Neural crest cell (in vitro differentiated cells): ENCODE measurements at places on chromosomes 4 and X. TPM values are rescaled to one million over a fixed set of nuclear protein-coding genes. Genes with fewer than 3 reads are reported as not detected.
A peak's percentile ranks its signal among the peaks of the same experiment; 100 is the strongest.

DNA sequence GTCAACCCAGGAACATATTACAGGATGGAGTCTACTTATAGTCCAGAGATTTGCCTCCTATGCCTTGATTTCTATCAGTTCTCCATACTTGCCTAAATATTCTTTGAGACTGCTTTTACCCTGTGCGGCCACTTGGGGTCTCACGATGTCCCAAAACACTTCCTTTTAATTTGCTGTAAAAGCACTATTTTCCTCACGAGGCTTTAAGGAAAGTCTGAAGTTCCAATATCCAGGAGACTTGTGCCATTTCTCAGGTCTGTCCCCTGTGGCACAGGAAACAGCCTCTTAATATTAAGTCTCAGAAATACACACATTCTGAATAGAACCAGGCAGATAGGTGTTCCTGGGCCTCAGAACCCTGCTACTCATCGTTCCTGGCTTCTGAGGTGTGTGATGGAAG lies 142.9 kb downstream of the TMEM164 start:
- peak; percentile 25 for DNase-seq
- H3K36me3 ChIP-seq, result peaks cover 6% of the 10 kb centered on the region
- no peaks in the 10 kb centered on the region for H3K27me3 ChIP-seq
- no peak overlapping the region for H3K27ac ChIP-seq

DNA sequence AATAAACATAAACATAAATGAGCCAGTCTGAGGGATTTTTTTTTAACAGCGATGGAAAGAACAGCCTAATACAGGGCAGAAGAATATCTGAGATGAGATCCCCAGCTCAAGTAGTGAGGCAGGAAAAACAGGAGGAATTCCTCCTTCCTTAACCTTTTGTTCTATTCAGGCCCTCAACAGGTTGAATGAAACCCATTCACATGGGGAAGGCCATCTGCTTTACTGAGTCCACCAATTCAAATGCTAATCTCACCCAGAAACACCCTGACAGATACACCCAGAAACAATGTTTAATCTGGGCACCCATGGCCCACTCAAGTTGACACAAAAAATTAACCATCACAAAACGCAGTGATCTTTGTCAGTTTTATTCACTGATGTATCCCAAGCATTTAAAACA lies 45.5 kb downstream of the SMIM31 start:
- H3K27ac ChIP-seq, result peak overlapping the region; percentile 0
- no peaks in the 10 kb centered on the region for H3K36me3 ChIP-seq
- no peak overlapping the region for H3K4me3 ChIP-seq
- DNase-seq, result no peak
- H3K27me3 ChIP-seq, result no peaks in the 10 kb centered on the region

DNA sequence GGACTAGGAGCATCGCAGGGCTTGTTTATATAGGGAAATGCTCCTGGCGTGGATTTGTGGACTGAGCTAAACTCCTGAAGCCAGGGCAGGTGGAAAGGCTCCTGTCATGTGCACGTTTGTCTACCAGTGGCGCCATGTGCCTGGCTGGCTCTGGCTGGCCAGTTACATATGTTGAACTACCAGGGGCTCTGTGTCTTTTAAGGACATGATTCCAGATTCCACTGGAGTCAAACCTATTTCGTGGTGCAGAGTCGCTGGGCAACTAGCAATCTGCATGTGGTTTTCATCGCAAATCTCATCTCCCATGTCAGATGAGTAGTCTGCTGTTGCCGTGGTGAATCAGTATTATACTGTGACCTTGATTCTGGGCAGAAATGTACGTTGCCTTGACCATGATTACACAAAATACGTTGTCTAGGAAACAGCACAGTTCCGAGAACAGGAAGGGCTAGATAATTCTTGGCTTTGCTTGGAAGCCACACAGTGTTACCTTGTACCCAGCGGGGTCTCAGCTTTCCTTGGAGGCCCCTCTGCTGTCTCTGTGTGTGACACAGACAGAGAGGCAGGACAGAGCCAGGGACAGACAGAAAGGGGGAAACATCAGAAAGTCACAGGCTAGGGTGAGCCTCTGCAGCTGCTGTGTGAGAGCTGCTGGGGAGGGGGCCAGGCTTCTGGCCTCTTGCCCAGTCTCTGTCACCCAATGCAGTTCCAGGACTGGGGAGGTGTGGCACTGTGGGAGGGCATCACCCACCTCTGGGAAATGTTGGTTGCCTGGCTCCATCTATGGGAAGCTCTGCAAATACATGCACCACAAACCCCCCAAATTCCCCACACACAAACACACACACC lies 19.2 kb downstream of the PNMA6E start:
- no peak overlapping the region for H3K27ac ChIP-seq
- H3K4me1 ChIP-seq, result no peaks in the 10 kb centered on the region
- H3K4me3 ChIP-seq, result no peak overlapping the region
- H3K36me3 ChIP-seq, result no peaks in the 10 kb centered on the region
- no peaks in the 10 kb centered on the region for H3K27me3 ChIP-seq

GRCh38 chrX:40224658-40225057 lies 126.9 kb upstream of the BCOR start:
- H3K4me1 ChIP-seq, result no peaks in the 10 kb centered on the region
- H3K27me3 ChIP-seq, result no peaks in the 10 kb centered on the region
- no peak overlapping the region for H3K4me3 ChIP-seq

- H3K36me3 ChIP-seq, result no peaks in the 10 kb centered on the region
- no peak overlapping the region for H3K4me3 ChIP-seq
- H3K27ac ChIP-seq, result no peak overlapping the region
- H3K4me1 ChIP-seq, result peaks cover 22% of the 10 kb centered on the region
Measured at GRCh38 chrX:133191739-133192039, 26.5 kb downstream of the TFDP3 start.

GRCh38 chr4:69147334-69147733 lies 51.1 kb downstream of the UGT2B7 start:
- H3K27ac ChIP-seq, result no peak overlapping the region
- no peaks in the 10 kb centered on the region for H3K36me3 ChIP-seq
- H3K27me3 ChIP-seq, result no peaks in the 10 kb centered on the region
- H3K4me3 ChIP-seq, result no peak overlapping the region

GAGE13 gene
- total RNA-seq, result not detected in 2 replicates

ENPP6 gene
- total RNA-seq, result not detected in 2 replicates

MBNL3 gene
- total RNA-seq, result 21.0 and 21.8 TPM in 2 replicates

DNAAF6 gene
- not detected in 2 replicates for total RNA-seq
